Coronary artery (tissue), 2 donors: ENCODE measurements at places on chromosomes 13 and 19.

- peak; percentile 66 for DNase-seq
Measured at GRCh38 chr13:20990910-20991525, 70.4 kb downstream of the LATS2 start.

GRCh38 chr19:28372576-28373247, 840.2 kb downstream of the UQCRFS1 start:
- DNase-seq, result no peak

GRCh38 chr19:8025316-8025715, 19.9 kb upstream of the ELAVL1 start:
- DNase-seq, result no peak

GRCh38 chr19:33406521-33407139, 33.1 kb downstream of the CEBPG start:
- DNase-seq, result no peak

- no peak for DNase-seq
Measured at GRCh38 chr19:10390652-10391286, 10.4 kb upstream of the TYK2 start.

GRCh38 chr13:71626421-71627117, 240.4 kb downstream of the DACH1 start:
- DNase-seq, result no peak

DNA sequence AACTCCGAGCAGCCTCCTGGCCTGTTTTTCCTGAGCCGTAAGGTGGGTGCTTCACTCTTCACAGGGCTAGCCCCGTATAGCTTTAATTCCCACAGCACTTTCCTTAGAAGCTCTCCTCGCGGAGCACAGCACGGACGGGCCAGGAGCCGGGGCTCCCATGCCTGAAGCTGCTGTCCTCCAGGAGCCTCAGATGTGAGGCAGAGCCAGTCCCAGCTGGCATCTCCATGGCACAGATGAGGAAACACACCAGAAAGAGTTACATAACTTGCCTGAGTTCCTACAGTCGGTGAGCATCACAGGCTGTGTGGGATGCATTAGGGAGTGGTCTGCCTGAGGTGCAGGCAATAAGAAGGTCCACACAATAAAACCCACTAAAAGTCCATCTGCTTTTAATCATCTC, 118.5 kb downstream of the ATP8A2 start:
- no peak for DNase-seq

GRCh38 chr13:57030671-57031070, 110.0 kb upstream of the PRR20A start:
- DNase-seq, result no peak

- no peak for DNase-seq
Measured at GRCh38 chr13:85685436-85685835, 113.8 kb downstream of the SLITRK6 start.

- DNase-seq, result no peak
Measured at GRCh38 chr19:17202249-17202648, 12.9 kb upstream of the USE1 start.

GRCh38 chr13:80012251-80012650, 328.7 kb downstream of the SPRY2 start:
- DNase-seq, result no peak

DNA sequence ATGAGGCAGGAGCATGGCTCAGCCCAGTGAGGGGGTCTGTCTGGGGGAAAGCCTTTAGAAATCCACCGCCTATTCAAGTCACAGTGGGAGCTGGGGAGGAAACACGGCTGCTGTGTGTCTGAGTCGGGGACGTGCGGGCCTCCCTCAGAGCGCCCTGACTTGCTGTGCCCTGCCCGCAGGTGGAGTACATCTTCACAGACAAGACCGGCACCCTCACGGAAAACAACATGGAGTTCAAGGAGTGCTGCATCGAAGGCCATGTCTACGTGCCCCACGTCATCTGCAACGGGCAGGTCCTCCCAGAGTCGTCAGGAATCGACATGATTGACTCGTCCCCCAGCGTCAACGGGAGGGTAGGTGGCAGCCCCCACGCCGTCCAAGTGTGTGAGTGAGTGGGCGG, 137.8 kb upstream of the MCF2L start:
- no peak for DNase-seq

- no peak for DNase-seq
Measured at GRCh38 chr13:83943530-83944279, 61.4 kb upstream of the SLITRK1 start.

- DNase-seq, result no peak
Measured at GRCh38 chr13:26445092-26445491, 112.4 kb upstream of the WASF3 start.

- no peak for DNase-seq
Measured at GRCh38 chr13:77732287-77732686, 34.8 kb downstream of the SLAIN1 start.
